ENCODE measurements at places on chromosomes 5 and 9. TPM values are rescaled to one million over a fixed set of nuclear protein-coding genes. Genes with fewer than 3 reads are reported as not detected.

TAF11L5 gene
- not detected for total RNA-seq

IFNB1 gene
- total RNA-seq: not detected

CCL28 gene
- 0.37 TPM for total RNA-seq

INSL4 gene
- total RNA-seq: not detected

FOXD4L3 gene
- 0.08 TPM for total RNA-seq

- peak; percentile 60 for DNase-seq
Observed at GRCh38 chr9:99807276-99807852, 14.3 kb upstream of the NR4A3 start.

DNA sequence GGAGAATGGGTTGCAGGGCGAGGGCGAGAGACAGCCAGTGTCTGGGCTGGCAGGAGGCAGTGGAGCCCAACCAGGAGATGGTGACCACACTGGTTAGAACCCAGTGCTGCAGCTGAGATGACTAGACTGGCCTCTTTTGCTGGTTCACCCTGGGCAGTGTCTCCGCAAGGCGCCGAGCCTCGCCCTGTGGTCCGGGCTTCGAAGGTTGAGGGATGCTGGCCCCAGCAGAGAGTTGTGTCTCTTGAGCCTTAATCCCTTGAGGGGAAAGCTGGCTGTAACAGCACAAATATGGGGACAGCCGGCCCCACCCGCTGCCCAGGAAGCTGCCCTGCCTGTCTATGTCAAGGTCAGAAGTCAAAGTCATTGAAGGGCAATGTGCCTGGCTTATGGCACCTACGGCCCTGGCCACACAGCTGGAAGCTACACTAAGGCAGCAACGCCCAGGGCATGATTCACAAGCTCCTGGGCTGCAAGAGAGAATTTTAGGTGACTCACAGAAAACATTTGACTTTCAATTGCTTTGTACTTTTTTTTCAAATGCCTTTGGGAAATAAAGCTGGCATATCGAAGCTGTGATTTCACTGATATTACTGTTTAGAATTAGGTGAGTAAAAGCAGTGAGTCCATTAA lies 33.3 kb downstream of the NKX2-5 start:
- DNase-seq: no peak

DNA sequence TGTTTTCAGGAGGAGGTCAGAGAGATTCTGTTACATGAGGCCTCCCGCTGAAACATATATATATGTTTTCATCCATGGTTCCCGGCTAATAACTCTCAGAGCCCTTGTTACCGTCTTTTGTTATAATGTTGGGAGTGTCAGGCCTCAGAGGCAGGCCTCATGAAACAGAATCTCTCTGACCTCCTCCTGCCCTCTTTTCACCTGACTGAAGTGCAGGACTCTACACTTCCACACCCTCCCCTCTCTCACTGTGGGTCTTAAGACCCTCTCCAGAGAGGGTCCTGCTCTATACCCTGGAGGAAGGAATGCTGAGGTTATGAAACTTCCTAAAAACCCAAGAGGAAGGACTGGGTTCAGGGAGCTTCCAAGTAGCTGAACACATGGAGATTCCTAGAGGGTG lies 28.5 kb upstream of the PTGER4 start:
- DNase-seq: no peak

DNA sequence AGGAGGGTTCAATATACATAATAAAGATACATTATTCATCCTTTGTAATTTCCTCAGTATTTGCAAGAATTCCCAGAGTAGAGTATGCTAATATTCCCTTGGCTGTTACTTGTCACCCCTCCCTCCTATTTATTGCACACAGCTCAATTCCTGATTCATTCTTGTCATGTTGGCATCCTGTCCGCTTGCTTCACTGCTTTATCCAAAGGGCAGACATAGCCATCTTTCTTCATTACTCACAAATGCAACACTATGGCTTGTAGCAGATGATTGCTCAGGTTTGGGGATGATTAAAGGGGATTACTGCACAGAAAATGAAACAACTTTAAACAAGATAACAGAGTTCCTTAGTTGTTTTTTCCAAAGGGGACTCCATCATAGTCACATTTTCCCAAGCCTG lies 1.2 kb upstream of the IL33 start:
- DNase-seq: no peak

Measured in liver (tissue), 10 donors.